NT2/D1 (cell line): ENCODE measurements at places on chromosomes 16 and 17.

DNA sequence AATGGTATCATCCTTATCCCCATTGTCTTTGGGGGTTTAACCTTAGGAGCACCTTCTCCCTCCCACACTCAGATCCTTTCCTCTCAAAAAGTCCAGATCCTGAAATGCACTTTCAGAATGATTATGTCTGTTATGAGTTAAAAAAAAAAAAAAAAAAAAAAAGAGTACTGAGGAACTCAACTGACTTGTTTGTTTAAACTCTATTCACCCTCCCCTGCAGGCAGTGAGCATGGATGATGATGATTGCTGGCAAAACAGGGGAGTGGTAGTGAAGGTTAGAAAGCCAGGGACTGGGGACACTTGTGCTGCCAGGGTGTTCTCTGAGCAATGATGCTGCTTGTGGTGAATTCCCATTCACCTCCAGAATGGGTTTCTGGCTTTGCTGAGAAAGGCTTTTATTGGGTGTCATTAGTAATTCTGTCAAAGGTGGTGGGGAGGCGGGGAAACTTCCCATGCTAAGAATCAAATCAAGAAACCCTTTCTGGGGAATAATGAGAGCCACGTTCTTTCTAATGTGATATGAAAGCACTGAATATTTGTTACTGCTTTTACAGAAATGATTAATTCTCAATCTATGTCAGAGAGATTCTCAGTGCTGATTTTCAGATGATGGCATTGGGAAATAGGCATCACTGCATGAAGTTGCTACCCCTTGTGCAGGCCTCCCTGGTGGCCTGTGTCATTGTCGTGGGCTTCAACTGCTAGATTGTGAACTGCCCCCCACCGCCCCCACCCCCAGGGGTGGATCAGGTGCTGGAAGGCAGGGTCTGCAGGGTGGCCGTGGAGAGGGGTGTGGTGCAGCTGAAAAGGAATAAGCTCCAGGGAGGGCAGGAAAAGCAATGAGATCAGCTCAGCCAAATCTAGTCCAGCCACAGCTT is 14.1 kb downstream of the CCL4 start:
- DNase-seq = no peak

DNA sequence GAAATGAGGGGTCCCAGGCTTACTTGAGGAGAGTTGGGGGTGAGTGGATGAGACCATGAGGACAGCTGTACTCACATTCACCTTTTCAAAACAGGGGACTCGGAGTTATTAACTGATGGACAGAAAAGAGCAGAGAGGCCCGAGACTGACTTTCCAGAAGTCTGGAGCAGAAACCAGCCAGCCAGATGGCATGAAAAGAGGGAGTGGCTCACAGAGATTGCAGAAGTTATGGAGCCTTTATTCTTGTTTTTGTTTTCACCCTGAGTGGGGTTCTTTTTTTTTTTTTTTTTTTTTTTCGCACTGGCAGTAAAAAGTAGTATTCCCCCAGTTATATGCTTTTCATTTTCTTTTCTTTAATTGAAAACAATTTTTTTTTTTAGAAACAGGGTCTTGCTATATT is 18.9 kb downstream of the TVP23A start:
- no peak for DNase-seq

DNA sequence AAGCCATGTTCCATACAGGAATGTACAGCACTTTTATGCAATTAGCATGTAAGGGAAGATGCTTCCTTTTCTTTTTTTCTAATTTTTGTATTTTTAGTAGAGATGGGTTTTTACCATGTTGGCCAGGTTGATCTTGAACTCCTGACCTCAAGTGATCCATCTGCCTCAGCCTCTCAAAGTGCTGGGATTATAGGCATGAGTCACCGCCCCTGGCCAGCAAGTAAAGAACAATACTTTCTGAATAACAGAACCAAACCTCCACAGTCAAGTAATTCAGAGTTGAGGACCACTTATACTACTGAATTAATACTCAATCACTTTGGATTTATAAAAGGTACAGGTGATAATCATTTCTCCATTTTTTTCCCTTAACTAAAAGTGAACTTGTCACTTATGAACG is 13.0 kb downstream of the C16orf87 start:
- no peak for DNase-seq

GRCh38 chr17:7260651-7261378 is 1.5 kb downstream of the CLDN7 start:
- no peak for DNase-seq

DNA sequence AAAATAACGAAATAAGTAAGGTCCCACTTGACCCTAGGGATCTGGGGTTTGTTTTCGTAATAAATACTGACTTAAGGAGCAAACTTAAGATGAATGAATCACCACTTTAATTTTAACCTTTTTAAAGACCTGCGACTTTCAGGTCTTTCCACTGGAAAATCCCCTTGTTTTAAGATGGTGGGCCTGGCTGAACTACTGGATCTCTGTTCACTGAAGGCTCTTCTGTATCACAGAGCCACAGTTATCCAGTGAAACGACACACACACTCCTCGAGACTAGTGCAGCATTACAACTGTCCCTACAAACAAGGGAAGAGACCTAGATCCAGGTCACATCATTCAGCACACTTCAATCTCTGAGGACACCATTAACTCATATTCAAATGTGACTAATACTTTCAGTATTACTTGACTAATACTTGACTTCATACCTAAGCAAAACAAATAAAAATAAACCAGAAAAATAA is 299.0 kb downstream of the CEP112 start:
- DNase-seq = no peak

GRCh38 chr17:81514739-81515529 is 2.3 kb upstream of the ACTG1 start:
- DNase-seq = peak; percentile 52
